Activated CD8-positive, alpha-beta T cell treated with anti-CD3 and anti-CD28 coated beads, Interleukin-2, amount 10 ng/mL, durations not matched to agents 7 days and 5 days (primary cell): ENCODE measurements at places on chromosomes 12 and 14. TPM values are rescaled to one million over a fixed set of nuclear protein-coding genes. Genes with fewer than 3 reads are reported as not detected.

The TEX22 gene
- total RNA-seq: 1.9 TPM

The USP44 gene
- total RNA-seq: 18.9 TPM

The OR6C4 gene
- not detected for total RNA-seq

The CEBPE gene
- total RNA-seq: 0.50 TPM
